ENCODE measurements at places on chromosomes 7 and 10.

- no peak for DNase-seq
These were observed 95.4 kb downstream of the CREB5 start for GRCh38 chr7:28507525-28508282.

DNA sequence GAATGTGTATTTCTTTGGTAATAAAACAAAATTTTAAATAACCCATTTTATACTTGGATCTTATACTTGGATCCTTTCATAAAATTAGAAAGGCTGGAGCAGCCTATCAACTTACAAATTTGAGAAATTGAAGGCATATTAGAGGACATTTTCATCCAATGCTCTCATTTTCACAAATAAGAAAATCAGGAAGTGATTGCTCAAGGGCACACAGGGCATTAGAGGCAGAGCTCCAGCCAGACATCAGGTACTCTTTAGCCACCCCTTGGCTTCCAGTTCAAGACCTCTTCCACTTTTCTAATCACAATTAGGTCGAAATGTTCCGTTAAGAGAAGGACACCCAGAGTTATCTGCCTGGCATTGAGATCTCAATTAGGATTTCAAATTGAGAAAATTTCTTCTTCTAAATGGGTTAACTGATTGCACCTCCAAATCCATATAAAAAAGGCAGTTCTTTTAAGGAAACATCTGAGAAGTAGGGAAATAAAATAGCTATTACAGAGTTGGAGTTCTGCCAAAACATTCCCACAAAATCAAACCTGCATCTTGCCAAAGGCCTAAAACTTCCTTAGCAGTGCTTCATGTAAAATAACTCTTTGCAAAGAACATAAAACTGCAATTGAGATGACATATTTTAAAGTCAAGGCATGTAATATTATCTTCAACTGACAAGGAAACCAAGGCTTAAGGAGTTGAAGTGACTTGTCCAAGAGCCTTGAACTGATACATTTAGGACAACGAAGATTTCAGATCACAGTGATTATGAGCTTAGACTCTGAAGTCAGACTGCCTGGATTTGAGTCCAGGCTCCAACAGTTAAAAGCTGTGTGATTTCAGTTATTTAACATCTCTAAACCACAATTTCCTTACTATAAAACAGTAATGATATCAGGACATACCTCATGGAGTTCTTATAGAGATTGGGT lies 2.4 kb downstream of the ACTA2 start:
- no peak for DNase-seq

DNA sequence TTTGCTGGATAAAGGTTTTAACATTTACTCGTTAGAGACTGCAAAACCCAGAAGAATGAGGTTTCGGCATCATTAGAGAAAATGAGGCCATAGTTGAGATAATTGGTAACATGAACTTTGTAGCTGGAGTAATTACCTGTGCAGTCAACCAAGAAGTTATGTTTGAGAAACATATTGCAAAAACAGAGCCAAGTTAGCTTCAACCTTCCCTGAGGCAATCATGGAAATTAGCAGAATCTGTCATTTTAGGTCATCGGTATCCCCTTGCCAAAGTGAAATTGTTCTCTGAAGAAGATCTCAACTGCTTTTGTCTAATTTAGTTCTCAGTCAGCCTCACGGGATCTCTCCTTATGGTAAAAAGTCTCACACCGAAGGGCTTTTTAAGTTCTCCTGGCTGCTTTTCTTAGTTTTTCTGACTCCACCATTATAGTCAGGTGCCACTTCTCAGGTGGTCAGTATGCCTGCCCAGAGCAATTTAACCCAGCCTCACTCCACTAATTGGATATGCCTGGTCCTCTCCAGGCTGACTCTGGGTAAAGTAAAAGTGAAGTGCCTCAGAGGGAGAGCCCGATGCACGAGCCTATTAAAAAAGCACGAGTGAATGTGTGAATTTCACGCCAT lies 52.5 kb downstream of the NRCAM start:
- DNase-seq: no peak

- DNase-seq: peak; percentile 79
These were observed 98.0 kb upstream of the ANLN start for GRCh38 chr7:36291387-36292316.
